GM04503 (cell line): ENCODE measurements at places on chromosomes 11 and 22.
A peak's percentile ranks its signal among the peaks of the same experiment; 100 is the strongest.

DNA sequence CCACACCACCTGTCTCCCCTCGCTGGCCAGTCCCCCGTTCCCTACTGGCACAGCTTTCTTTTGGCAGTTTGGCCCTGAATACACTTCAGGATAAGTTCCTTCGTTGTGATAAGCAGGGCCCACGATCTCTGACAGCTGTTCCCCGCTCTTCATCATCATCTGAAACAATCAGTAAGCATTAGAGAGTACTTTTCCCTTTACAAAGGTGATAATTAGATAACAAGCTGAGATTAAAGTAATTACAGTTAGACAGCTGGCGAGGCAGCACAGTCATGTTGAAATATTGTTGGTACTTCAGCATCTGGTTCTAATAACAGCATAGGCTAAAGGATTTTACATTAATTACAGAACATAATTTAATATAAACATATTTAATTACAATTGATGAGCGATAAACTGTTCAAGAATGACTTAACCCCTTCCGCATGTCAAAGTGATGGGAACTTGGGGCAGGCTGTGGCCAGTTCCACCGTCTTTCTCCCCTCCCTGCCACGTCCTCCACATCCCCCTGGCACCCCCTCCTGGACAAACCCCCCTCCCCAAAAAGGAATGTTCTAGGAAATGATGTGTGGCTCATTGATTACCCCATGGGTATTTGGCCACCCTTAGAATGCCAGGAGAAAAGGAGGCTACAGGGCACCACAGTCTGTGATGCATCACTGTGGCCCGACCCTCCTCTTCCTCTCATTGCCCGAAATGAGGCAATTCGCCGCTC is 134.9 kb downstream of the RCN1 start:
- no peak for DNase-seq

DNA sequence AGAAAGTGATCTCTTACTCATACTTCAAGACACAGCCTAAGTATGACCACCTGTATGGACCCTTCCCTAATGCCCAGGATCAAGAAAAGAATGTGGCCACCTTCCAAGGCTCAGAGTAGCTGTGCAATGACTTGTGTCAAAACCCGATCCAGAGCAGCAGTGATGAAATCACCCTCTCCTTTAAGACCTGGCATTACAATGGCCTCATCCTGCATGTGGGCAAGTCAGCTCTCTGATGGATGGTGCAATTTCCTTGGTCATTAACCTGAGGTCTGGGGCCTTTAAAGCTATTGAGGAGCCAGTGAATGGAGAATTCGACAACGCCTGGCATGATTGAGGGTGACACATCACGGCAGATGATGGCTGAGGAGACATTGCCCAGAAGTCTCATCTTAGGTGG is 9.1 kb upstream of the TUBA8 start:
- DNase-seq, result no peak

DNA sequence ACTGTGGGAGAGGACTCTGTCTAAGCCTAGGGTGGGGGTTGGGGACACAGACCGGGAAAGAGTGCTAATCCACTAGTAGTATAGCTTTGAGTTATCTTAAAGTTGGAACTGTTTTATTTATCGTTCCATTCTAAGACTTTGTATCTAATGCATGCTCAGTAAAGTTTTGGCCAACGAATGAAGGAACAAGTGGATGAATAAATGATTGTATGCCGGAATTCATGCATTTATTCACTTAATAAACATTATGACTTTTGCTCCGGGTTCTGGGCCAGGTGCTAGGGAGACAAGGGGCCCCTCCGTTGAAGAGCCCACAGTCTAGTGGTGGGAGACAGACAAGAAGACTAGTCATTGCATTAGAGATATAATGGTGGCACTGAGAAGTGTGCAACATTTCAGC is 645 bp downstream of the RNF121 start:
- DNase-seq, result no peak

GRCh38 chr11:68383976-68384501 is 71.6 kb downstream of the LRP5 start:
- no peak for DNase-seq

DNA sequence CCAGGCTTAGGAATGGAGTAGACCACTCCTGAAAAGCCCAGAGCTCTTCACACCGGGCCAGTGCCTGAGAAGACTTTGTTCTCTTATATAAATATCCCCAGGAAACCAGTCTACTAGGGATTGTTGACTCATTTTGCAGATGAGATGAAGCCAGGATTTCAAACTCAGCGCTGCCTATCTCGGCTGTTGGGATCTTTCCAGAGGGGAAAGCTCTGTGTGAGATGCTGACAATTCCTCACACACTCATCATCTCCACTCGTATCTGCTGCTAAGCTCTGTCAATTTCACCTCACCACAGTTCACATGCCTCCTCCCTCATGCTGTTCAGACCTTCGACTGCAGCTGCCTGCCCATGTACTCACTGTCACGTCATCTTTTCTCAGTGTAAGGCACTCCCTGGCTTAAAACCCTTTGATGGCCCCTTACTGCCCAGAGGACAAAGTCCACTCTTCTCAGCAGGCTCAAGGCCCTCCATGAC is 12.5 kb downstream of the USH1C start:
- DNase-seq, result peak; percentile 13

DNA sequence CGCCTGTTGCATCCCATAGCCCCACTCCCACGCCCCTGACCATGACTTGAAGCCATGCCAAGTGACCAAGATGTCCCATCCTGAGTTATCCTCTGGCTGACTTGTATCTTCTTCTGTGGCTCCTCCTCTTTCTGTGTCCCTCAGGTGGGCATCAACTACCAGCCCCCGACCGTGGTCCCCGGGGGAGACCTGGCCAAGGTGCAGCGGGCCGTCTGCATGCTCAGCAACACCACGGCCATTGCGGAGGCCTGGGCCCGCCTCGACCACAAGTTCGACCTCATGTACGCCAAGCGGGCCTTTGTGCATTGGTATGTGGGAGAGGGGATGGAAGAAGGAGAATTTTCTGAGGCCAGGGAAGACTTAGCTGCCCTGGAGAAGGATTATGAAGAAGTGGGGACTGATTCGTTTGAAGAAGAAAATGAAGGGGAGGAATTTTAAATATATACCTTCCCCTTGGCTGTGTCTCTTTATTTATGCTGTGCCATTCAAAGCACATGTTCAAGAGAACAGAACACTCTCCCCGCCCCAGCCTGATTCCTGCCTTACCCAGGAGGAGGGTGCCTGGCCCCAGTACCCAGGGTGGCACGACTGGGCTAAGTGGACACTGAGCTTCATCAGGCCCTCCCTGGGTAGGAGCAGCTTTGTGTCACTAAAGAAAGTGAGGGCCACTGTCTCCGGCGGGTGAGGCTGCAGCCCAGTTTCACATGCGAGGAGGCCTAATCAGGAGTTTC is 19.1 kb upstream of the USP18 start:
- no peak for DNase-seq

- no peak for DNase-seq
Observed at GRCh38 chr11:64316672-64317324, 561 bp downstream of the TRMT112 start.

DNA sequence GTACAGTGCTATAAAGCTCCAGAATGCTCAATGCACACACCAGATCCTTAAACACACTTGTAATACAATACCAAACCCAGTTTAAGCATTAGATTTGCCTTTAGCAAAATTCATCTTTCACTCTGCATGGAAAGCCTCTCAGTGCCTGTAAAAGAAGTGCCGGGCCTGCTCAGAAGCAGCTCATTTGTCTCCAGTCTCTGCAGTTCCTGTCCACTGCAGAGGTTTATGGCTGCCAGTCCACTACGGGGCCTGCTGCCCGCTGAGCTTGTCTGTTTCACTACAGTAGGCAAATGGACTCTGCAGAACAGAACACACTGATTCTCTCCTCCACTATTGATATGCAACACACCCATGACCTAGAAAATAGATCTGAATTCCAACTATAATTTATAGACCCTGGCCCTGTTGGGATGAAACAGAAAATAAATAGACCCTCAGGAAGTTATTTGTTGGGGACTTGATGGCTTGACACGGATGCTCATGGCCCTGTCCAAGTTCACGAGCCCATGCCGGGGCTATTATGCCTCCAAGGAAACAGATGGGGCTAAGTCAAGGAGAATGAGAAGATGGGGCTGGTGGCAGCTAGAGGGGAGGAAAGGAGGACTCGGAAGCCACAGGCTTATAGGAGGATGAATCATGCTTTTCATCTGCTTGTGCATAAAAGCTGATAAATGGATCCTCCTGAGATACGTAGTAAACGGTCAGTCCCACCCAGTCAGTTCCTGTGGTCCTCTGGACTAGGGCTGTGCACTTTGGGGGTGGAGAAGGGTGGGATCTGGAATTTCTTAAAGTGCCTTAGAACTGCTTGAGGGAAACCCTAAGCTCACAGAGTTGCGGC is 416.8 kb upstream of the TENM4 start:
- DNase-seq, result no peak

DNA sequence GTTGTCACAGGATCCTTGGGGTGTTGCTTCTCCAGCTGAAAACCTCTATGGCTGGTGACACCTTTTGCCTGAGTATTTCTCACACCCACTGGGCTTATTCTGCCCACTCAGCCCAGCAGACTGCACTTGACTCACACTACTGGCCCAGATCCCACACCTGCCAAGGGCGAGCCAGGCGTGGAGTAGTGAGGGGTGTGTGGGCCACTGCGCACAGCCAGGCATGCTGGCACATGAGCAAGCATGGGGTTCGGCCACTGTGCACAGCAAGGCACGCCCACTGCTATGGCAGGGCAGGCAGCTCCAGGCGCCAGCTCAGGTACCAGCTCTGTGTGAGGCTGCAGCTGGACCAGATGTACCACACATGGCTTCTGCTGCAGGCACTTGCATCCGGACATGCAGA is 116.5 kb upstream of the MTNR1B start:
- no peak for DNase-seq

DNA sequence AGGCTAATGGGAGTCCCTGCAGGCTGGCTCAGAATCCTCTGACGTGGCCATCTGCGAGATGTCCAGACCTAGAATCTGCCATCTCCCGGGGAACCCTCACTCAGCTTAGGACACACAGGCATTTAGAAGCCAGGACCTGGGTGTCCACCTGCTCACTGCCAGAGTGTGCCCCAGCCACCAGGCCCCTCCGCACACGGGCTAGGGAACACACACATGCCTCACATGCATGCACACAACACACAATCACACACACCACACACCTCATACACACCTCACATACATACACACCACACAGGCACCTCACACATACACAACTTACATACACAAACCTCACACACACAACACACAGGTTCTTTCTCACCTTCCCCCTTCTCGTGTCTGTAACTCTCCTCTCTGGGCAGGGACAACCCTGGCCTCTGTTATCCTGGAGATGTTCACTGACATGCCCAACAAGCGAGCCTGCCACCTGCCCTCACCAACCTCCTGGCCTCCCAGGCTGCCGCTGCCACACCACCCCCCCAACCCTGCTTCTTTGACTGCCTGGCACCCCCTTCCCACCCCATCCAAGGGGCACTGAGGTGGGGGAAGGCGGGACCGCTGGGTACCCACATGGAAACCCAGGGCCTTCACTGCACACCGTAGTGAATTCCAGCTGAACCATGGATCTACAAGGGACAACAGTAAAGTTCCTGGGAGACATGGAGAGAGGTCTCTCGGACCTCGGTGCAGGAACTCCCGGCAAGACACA is 38.1 kb downstream of the GNB1L start:
- DNase-seq, result no peak

DNA sequence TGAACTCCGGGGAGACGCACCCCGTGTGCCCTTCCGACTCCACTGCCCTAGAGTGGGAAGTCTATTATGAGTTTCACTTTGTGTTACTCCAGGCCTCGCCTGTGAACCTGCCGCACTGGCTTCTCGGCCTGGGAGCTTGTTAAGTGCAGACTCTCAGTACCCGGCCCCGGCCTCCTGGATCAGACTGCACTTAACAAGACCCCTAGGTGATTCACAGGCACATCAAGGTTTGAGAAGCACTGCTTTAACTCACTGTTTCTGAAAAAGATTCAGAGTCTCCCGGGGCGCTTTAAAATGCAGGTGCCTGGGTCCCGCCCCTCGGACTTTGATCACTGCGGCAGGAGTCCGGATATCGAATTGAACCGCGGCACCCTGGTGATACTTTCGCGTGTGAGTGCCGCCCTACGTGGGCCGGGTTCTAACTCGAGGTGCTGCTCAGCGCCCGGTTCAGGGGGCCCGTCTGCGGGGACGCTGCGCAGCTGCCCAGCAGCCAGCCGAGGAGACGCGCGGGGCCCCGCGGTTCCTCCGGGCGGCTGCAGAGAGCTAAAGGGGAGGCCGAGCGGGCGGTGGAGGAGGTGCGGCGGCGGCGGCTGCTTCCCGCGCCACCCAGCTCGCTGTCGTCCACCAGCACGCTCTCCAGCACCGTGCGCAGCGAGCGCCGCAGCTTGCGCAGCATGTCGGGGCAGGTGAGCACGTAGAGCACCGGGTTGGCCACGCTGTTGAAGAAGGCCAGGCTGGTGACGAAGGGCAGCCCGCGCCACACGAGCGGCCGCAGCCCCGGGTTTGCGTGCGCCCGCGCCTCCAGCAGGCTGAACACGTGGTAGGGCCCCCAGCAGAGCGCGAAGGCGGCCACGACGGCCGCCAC is 3.4 kb downstream of the PTGDR2 start:
- no peak for DNase-seq

- peak; percentile 3 for DNase-seq
Observed at GRCh38 chr11:15941206-15941770, 415.1 kb downstream of the SOX6 start.

- DNase-seq, result no peak
Observed at GRCh38 chr11:36273110-36273509, 16.1 kb downstream of the COMMD9 start.

DNA sequence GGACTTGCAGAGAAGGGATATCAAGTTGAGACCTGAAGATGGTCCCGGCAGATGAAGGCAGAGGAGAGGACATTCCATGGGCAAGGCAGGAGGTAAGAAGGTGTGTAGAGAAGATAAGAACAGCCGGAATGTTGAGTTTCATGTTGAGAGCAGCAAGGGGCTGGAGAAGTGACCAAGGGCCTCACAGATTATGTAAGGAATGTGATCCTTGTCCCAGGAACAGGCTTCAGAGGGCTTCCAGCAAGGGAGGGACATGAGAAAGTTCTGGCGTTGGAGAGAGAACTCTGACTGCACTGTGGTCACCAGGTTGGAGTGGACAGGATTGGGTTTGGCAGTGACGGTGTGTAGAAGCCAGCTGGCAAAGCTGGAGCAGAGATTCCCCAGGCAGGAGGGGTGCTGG is 27.6 kb upstream of the PPFIA1 start:
- DNase-seq, result no peak

DNA sequence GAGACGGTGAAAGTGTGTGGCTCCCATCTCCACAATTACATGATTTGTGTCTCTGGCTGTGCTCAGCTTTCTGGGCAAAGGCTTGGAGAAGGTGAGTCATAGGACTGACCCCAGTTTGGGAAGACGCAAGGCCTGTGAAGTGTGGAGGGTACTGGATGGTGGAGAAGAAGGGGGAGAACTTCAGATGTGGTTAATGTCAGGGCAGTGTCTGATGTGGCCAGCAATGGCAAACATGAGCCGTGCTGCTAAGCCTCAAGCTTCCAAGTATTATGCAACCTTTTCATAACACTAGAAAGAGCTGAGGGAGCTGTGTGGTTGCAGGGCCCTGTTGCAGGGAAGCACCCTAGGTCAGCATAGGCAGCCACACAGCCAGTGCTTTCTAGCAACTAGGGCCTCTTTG is 110.9 kb downstream of the NTM start:
- DNase-seq, result peak; percentile 5
